ENCODE measurements at places on chromosomes 13 and 19.

DNA sequence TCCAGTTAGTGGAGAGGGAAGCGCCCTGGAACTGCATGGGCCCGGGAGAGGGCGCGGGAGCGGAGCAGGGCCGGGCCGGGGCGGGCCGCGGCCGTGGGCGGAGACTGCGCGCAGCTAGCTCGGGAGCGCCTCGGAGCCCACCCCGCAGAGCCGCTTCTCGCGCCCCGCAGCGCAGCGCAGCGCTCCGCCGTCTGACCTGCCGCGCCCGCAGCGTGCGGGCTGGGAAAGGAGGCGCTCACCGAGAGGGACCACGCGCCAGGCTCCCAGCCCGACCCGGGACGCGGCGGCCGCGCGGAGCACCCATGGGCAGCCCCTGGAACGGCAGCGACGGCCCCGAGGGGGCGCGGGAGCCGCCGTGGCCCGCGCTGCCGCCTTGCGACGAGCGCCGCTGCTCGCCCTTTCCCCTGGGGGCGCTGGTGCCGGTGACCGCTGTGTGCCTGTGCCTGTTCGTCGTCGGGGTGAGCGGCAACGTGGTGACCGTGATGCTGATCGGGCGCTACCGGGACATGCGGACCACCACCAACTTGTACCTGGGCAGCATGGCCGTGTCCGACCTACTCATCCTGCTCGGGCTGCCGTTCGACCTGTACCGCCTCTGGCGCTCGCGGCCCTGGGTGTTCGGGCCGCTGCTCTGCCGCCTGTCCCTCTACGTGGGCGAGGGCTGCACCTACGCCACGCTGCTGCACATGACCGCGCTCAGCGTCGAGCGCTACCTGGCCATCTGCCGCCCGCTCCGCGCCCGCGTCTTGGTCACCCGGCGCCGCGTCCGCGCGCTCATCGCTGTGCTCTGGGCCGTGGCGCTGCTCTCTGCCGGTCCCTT is at the start of gene MLNR:
TSS of gene MLNR (plus strand) at position 303 of the 820 bp plus-strand sequence. CDS start at position 303, 0 bp downstream.
- DNase-seq = no peak

DNA sequence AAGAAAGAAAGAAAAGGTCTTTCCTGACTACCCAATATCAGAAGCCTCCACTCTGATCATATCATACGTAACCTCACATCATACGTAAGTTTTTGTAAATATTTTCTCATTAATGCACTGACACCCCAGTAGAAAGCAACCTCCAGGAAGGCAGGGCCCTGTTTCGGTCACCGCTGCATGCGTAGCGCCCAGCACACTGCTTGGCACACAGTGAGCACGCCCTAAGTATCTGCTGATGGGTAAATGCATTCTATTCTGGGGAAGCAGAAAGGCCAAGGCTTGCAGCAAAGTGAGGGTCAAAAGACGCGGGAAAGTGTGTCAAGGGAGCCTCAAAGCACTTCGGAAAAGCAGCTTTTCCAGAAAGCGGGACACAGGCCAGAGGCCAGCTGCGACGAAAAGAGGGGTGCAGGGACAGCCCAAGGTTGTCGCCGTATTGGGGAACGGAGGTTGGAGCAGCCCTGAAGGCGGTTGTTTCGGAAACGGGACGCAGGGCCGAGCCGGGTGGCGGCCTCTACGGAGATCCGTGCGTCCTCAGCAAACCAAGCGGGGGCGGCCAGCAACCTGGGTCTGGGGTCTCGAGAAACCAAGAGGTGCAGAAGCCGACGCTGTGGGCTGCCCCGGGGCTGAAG is 463 bp downstream of the SUGP1 start:
- no peak for DNase-seq

DNA sequence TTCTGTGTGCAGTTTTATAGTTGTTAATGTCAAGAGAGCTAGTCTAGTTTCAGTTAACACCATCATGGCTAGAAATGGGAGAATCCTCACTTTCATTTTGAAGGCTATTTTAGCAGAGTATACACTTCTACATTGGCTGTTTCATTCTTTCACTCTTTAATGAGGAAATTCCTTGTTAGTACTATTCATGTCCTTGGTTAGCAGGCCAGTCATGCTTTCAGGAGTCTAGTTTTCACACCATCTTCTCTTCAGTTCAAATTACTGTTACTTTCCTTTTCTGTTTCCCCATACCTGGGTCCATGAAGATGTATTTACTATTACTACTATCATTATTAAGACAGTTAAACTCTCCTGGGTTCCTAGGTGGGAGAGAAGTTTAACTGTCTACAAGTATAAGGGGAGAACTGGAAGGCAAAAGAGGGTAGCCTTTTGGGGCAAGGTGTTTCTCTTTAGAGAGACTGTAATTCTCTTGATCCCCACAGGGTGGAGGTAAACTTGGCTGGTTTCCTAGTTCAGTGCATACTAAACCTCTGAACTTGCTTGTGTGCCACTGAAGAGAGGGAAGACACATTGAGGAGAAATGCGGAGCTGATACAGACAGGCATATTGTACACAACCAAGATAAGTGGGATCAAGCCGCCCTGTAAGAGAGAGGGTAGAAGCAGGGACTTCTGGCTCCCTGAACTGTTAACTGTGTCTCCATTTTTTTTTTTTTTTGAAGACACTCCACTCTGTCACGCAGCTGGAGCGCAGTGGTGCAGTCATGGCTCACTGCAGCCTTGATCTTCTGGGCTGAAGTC is 41.3 kb upstream of the IGFL4 start:
- DNase-seq = peak; percentile 44

- no peak for DNase-seq
Measured at GRCh38 chr19:41698746-41699230, 9.6 kb upstream of the CEACAM5 start.

DNA sequence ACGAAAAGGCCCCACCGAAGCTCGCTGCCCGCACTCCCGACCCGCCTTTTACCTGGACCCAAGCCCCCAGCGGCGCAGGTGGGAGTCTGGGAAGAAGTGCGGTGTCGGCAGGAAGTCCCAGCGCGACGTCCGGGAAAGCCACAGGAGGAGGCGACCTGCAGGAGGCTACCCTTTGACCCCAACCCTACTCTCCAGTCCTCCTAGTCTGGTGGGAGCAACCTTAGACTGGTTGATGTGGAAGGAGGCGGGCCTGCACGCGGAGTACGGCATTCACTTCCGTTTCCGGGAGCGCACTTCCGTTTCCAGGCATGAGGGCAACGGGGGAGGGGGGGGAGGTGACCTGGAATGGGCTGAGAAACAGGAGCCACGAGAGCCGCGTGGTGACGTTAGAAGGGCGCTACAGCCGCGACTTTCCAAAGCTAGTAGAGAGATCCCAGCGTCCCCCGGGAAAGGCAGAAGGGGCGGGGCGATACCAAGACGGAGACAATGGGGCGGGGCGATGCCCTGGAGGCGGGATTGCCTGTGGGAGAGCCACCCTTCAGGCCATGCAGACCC is 28.5 kb downstream of the ZNF266 start:
- peak; percentile 81 for DNase-seq

GRCh38 chr13:46614582-46614981 is 61.6 kb downstream of the LRCH1 start:
- DNase-seq = no peak

- no peak for DNase-seq
Measured at GRCh38 chr13:35471706-35472322, 4.7 kb downstream of the MAB21L1 start.

GRCh38 chr13:30429235-30429634 is 6.9 kb downstream of the UBE2L5 start:
- DNase-seq = no peak

- DNase-seq = no peak
Measured at GRCh38 chr19:954672-955494, 29.0 kb downstream of the ARID3A start.

DNA sequence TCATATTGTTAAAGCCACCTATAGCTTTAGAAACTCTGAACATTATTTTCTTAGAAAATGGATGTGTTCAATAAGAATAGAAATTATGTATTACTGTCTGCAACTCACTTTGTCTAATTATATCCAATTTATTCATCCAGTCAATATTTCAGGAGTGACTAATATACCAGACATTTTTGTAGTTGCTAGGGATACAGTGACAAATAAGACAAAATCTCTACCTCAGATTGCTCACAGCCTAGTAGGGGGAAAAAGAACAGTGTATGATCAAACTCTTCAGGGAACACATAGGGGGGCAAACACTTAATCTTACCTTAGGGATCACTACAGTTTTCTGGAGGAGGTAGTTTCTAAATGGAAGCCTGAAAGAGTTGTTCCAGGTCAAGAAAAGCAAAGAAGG is 8.6 kb downstream of the BRCA2 start:
- no peak for DNase-seq

DNA sequence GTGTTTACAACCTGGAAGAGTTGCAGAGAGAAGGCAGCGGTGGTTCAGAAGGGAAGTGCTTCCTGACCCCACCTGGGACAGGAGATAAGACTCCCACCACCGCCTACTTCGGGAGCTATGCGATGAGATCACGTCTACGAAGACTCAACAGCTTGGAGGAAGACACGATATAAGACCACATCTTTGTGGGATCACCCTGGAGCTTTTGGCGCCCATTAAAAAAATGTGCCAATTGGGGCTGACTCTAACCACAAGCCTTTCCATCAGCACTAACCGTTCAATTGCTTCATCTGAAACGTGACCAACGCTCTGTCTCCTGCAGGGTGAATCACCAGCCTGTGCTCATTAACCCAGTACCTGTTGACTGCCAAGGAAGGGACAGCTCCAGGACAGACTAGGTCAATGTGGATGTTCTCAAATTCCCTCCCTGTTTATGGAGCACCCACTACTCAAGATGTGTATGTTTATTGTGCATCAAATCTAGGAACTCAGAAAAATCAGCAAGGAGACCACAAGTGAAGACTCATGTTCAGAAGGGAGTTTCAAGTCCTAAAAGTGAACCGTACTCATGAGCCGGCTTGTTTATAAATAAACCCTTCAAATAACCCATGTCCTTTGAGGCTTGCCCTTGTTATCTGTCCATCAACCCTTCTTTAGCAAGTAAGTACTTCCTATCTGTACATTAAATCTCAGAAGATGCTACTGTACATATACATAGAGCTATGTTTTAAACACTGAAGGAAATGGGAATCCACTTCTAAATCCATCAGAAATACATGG is 67.5 kb downstream of the LATS2 start:
- no peak for DNase-seq

DNA sequence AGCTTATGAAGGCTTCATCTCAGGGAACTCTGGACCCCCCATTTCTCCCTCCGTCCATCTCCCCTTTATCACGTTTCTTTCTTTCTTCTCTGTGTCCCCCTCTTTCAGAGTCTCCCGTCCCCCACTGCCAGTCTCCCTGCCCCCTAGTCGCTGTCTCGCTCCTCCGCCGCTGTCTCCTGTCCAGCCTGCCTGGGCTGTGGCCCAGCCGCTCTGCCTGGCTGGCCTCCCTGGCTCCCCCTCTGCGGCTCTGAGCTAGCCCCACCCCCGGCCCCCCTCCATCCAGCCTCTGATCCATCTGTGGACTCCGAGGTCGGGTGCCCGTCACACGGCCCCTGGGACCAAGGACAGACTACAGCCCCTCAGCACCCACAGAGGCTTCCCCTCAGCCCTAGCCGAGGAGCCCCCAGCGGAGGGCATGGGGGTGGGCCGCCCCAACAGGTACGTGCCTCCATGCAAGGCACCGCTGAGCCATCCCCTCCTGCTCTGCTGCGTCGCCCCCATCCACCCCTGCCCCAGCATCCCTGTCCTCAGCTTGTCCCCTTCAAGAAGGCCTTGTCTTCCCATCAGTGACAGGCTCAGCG is 1.1 kb upstream of the KCNJ14 start:
- DNase-seq = no peak

GRCh38 chr13:48508011-48508410 is 24.9 kb downstream of the RCBTB2 start:
- DNase-seq = no peak

- no peak for DNase-seq
Measured at GRCh38 chr13:108326309-108326708, 56.8 kb downstream of the TNFSF13B start.

DNA sequence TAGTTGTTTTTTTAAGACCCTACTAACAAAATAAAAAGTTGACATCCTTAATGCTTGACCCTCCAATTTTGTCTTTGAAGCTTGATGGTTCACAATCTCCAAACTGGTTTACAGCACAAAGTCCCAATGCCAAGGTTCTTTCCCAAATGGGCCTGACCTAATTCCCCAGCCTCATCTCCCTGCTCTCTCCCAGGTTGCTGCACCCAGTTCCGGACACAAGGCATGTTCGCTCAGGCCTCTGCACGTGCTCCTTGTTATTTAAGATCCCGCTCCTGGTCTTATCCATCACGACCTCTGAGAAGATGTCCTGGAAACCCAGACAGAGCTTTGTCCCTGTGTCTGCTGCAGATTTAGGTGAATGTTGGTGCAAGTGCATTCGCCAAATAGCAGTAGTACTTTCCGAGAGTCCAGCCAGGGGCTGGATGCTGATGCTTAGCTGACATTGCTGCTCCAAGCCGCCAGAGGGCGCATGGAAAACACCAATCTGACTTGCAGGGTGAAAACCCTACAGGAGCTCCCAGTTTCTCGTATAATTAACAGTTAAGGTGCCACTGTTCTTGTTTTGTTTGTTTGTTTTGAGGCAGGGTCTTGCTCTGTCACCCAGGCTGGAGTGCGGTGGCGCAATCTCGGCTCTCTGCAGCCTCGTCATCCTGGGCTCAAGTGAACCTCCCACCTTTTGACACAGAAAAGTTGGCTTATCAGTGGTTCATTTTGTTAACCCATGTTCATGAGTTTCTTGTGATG is 18.5 kb downstream of the LYPD3 start:
- DNase-seq = peak; percentile 83

DNA sequence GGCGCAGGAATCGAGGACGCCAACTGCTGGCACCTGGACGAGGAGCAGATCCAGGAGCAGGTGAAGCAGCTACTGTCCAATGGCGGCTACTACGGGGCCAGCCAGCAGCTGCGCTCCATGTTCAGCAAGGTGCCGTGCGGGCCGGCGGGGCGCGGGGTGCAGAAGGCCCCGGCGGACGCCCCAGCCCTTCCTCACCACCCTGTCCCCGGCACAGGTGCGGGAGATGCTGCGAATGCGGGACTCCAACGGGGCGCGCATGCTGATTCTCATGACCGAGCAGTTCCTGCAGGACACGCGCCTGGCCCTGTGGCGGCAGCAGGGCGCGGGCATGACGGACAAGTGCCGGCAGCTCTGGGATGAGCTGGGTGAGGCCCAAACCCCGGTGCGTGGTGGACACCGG is 13.6 kb downstream of the ZSWIM4 start:
- no peak for DNase-seq

DNA sequence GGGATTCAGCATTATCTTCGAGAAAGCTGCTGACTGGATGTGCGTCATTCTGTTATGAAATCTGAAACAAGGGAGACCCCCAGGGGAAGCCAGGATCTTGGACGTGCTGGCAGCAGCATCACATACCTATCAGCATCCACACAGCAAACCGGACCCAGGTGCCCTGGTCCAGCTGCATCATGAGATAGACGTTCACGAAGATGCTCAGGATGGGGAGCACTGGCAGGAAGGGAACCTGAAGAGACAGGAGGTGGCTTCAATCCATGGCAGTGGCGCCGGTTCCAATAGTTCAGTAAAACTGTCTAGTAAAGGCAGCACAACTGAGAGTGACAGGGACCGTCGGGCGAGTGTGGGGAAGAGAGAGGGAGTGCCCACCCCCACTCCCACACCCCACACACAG is 79.5 kb downstream of the SLC7A1 start:
- DNase-seq = no peak

GRCh38 chr13:99347911-99348451 is 40.8 kb upstream of the GPR183 start:
- DNase-seq = no peak
